ENCODE measurements at places on chromosomes 12 and 14.

GRCh38 chr12:119940897-119941296, 48.1 kb upstream of the BICDL1 start:
- DNase-seq = peak; percentile 90

DNA sequence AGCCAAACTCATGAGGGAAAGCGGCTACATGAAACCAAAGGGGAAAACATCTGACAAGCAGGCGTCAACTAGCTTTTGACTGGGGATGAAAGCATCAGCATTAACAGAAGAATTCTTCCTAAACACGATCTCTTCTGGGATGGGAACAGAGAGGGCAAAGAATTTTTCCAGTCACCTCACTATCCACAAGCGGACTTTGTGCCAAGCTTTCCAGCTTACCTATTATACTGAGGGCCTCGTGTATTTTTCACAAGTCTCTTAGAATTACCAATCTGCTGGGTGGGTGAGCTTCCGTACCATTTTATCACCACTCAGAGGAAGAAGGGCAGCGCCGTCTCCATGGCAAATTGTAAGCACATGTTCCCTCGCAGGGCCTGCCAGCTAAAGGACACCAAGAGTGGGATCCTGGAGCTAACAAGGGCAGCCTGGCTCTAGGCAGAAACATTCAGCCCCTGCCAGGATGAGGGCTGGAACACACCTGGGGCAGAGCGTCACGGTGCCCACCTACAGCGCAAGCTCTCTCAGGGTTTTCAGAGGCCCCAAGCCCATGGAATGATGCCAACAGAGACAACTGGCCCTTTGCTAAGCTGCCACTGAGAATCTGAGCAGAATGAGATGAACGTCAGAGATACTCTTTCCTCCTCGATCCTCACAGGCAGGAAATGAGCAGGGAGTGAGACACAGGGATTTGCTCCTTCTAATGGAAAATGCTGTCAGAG, 74.6 kb downstream of the CHGA start:
- no peak for DNase-seq

DNA sequence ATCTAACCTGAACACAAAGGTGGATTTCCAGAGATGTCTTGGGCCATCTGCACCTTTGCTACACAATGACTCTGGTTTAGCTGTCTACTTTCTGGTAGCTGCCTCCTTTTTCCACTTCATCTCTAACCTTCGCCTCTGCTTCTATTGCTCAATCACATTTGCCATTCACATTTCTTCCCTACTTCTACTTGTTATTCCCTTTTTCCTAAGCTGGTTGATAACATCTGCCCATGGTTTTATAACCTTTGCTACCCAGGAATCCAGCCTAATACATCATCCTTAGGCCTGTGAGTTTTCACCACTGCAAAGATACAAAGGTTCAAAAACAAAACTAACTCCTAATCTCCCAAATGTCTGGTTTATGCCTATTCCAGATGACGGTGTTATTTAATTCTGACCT, 13.2 kb downstream of the SPPL3 start:
- DNase-seq = no peak

GRCh38 chr12:114757684-114758325, 73.8 kb upstream of the TBX3 start:
- no peak for DNase-seq

DNA sequence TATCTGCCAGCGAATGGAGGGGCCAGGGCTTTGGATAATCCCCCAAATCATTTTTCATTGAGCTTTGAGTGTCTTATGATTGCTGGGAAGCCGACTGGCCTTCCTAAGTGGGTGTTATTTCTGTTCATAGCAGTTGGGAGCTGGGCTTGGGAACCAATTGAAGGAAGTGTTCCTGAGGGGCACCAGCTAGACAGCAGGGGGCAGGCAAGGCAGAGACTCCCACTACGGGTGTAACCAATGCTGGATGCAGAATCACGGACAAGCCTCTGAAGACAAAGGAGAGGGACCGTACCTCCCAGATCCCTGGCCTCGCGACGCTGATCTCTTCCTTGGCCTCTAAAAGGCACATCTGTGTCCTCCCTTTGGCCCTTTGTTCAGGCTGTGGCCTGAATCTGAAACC, 149.0 kb upstream of the PRMT8 start:
- no peak for DNase-seq

DNA sequence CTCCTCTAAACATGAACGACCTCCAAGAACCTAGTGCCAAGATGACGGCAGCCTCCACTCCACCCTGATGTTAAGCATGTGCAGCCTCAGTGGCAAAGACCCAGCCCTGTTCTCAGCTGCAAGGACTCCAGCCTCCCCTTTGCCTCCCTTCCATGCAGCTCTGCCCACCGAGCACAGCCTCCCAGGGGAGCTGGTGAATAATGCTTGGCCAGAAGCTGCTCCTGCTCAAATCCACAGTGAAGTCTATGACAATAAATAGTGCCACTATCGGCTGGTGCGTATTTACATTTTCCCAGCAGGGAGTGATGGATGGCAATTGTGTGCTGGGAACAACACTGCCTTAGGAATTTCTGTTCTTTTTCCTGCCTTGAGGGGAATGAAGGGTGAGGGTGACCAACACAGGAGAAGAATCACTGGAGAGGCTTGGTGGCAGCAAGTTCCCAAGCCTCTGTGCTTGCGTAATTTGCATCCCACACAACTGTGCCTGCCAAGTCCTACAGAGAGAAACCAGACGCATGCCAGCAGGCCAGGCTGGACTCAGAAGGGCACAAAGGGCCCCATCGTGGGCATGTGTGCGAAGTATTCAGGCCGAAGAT, 29.9 kb upstream of the TC2N start:
- no peak for DNase-seq

DNA sequence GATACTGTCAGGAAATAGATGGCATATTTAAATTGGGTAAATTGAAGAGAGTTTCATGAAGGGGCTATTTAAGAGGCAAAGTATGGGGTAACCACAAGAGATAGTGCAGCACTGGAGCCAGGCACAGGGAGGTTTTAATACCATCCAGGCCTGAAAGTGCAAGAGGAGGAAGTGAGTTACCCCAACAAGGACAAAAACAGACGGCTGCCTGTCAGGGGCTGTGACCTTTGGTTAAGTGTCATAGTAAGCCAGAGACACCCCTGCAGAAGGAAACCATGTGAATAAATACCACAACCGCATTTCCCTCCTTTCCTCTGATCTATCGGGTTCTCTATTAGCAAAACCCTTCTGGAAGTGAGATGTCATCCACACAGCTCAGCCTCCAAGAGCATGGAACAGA, 122.0 kb upstream of the DHRS4 start:
- DNase-seq = no peak

DNA sequence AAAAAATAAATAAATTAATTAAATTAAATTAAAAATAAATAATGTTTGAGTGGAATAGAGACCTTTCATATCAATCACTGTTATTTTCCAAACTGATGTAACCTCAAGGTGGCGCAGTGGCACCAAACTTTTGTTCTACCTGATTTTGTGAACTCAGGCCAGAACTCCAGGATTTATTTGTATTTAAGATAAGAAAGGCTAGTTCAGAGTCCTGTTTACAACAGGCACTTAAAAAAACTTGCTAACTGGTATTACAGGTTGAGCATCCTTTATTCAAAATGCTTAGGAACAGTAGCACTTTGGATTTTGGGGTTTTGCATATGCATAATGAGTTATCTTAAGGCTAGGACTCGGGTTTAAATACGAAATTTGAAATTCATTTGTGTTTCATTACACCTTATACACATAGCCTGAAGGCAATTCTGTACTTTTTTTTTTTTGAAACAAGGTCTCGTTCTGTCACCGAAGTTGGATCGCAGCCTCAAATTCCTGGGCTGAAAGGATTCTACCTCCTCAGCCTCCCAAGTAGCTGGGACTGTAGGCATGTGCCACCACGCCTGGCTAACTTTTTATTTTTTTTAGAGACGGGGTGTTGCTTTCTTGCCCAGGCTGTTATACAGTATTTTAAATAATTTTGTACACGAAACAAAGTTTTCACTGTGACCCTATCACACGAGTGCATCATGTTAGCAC, 32.4 kb downstream of the YY1 start:
- DNase-seq = peak; percentile 19

DNA sequence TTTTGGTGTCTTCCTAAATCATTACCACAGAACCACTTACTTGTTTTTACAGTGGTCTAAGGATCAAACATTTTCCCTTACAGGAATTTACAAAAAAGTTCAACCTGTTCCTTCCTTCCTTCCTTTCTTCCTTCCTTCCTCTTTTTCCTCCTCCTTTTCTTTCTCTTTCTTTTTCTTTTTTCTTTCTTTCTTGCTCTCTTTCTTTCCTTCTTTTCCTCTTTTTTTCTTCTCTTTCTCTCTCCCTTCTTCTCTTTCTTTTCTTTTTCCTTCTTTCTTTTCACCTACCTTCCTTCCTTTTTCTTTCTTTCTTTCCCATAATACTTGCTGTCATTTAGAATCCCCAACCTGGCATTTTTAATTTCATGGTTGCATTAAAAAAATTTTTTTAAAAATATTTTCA, 59.2 kb upstream of the PPP4R3A start:
- DNase-seq = no peak

- peak; percentile 53 for DNase-seq
Observed at GRCh38 chr14:72433511-72433910, 460.4 kb downstream of the DPF3 start.

DNA sequence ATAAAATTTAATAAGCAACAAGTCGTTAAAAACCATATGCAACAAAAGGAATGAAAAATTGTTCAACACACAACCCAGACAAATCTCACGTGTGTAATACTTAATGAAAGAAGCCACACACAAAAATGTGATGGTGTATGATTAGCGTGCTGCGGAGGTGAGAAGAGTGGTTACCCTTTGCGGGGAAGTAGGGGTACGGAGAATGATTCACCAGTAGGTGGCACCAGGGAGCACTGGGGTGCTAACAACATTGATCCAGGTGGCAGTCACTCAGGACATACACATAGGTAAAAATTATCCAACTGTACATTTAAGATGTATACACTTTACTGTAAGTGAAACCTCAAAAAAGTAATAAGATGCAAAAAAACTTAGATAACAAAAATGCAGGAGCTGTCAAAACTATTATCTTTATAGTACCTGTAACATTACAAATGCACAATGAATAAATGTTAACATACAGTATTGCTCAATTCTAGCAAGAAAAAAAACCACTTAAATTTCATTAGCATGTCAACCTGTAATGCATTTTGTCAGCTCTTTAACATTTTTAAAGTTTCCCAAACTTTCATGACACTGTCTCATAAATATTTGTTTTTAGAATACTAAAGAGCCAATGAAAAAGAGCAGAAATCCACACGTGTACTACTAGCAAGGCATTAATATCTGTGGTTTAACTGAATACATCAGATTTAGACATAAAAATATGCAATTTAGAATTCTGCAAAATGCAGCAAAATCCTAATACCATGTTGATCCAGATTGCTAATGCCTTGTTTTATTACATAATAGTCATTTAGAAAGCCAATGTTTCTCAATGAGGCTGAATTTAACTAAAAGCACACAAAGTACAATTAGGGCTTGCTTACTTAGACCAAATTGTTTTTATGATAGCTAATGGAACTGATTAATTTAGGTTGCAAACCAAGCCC, 46.7 kb downstream of the TMCC3 start:
- no peak for DNase-seq

GRCh38 chr14:95577067-95577800, 42.4 kb downstream of the GLRX5 start:
- DNase-seq = no peak

DNA sequence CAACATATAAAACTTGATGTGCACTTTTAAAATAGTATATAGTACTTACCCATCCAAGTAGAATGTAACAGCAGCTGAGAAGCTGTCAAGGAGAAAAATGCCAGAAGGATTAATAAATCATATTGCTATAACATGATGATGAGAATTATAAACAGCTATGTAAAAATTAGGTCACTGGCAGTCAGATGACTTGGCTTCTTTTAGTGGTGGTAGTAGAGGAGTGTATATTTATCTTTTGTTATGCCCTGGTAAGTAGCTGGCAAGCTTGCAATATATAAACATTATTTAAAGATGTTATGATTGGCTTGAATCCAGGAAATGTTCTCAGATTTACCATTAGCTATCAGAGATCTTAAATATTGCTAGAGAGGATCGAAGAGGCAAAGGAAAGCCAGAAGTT, 471.0 kb upstream of the MGAT4C start:
- DNase-seq = no peak

- DNase-seq = no peak
Observed at GRCh38 chr14:35341751-35342488, 49.7 kb downstream of the PSMA6 start.

GRCh38 chr14:44700184-44700583, 193.1 kb upstream of the FSCB start:
- peak; percentile 4 for DNase-seq

DNA sequence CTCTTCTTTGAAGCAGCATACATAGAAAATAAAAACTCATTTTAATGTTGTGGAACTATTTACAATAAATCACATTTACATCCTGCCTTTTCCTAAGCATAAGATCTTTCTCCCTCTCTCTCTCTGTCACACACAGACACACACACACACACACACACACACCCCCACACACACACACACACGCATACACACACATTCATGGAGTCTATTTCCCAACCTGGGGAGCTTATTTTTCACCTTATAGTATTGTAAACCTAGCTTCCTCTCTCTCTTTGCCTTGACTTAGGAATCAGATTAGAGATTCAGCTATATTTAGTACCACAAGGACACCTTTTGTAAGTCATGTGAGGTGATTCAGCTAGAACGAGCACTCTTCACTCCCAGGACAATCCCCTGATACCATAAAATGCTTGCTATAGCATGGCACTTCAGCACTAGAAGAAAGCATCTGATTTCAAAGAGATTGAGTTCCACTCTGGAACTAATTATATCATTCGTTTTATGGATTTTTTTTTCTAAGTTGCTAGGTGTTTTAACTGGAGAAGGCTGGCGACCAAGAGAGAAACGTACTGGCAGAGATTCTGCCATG, 23.6 kb downstream of the TMEM30B start:
- no peak for DNase-seq

- no peak for DNase-seq
Observed at GRCh38 chr12:123478762-123479161, 20.8 kb downstream of the SNRNP35 start.

GRCh38 chr12:51846911-51847642, 1.4 kb downstream of the FIGNL2 start:
- DNase-seq = no peak

GRCh38 chr12:18224745-18225144, 36.6 kb upstream of the PIK3C2G start:
- DNase-seq = peak; percentile 55

GRCh38 chr12:11969437-11970154, 101.1 kb upstream of the BCL2L14 start:
- no peak for DNase-seq

DNA sequence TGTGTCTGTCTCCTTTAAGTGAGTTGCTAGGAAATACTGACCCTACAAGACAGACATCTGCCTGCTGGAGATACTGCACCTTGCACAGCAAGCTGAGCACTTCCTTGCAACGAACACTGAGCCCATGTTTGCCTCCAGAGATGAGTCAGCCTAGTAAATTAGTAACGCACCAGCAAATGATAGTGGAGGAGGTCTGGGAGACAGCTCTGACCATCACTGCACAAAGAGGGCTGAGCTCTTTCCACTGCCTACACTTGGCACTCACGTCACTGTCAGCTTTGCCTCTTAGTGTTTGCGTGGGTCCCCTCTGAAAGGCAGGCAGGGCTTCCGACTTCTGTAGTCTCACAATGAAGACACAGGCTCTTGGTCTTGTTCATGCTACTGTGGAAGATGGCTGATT, 109.0 kb downstream of the APAF1 start:
- peak; percentile 60 for DNase-seq
